ENCODE measurements at places on chromosomes 7 and 10.

GRCh38 chr7:24200407-24200966 lies 83.5 kb upstream of the NPY start:
- no peak for DNase-seq

- no peak for DNase-seq
Observed at GRCh38 chr7:34198231-34198641, 292.9 kb downstream of the BMPER start.

DNA sequence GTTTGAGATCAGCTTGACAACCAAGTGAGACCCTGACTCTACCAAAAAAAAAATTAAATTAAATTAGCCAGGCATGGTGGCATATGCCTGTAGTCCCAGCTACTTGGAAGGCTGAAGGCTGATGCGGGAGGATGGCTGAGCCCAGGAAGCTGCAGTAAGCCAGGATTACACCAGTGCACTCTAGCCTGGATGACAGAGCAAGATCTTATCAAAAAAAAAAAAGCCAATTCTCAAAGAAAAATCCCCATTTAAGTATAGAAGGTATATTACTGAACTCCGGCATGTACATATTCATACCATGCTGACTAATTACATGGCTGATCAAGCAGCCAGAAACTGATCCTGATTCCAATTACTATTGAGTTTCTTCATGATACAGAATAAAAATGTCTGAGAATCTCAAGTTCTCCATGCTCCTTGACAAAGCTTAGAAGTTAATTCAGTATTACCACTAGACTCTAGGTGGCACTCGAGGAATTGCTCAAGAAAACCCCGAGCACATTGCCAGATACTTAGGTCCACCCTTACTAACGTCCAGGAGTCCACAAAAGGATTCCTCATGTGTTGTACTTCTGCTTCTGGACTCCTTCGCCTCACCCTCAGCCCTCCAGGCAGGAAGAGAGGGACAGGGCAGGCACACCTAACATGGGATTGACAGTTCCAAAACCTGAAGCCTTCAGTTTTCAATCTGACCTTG lies 148.9 kb downstream of the PARD3 start:
- no peak for DNase-seq

- no peak for DNase-seq
Observed at GRCh38 chr7:894927-895450, 18.6 kb downstream of the GET4 start.

GRCh38 chr7:74627661-74628411 lies 29.7 kb upstream of the GTF2I start:
- no peak for DNase-seq

All from stimulated activated CD4-positive, alpha-beta T cell treated with anti-CD3 and anti-CD28 coated beads, Interleukin-2, amount 100 ng/mL, for 24 hours (primary cell).